ENCODE measurements at places on chromosomes 16 and 17.

DNA sequence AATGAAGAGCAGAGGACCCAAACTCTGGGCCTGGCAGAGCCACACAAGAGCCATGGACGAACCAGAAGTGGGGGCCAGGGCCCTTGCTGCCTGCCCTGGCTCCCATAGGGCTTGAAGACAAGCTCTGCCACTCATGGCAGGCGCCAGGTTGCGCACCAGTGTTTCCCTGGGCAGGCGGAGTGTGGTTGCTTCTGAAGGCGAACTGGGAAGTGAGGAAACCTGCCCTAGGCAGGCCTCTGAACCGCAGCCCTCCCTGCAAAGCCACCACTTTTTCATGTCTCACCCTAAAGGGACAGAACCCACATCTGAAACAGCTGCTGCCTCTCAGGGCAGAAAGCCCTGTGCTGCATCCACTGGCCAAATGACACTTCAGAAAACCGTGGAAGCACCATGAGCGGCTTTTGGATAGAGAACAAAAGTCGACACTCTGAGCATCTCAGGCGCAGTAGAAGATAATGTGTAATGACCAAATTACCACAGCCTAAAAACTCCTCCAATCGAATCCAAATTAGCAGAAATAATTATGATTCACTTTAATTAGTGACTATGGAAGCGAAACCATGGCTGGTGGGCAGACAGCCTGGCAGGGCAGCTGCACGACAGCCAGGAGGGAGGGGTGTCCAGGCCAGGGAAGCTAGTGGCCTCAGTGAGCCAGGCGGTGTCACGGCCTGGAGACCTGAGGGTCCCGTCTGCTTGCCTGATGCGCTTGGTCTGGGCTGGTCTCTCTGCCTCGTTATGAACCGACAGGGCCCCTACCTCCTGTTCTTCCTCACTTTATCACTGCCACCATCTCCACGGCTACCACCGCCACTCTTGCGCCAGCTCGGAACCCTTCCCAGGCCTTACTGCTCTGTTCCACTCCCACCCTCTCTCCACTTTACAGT lies 59.1 kb downstream of the PRMT7 start:
- DNase-seq = no peak

DNA sequence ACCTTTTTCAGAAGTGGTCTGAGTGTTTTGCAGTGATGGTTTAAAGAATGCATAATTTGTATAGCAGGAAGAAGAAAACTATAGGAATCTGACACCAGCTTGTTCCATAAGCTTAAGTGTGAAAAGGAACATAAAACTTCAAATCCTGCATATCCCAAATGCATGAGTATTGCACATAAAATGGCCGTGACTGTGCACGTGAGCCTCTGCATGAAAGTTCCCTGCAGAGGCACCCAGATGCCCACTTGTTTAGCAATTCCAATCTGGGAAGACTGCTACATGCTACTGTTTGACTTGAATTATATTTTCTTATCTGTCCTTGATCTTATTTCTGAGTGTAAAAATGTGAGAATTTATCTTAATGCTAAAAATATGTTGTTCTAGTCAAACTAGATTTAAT lies 21.5 kb downstream of the MARCHF10 start:
- DNase-seq = no peak

DNA sequence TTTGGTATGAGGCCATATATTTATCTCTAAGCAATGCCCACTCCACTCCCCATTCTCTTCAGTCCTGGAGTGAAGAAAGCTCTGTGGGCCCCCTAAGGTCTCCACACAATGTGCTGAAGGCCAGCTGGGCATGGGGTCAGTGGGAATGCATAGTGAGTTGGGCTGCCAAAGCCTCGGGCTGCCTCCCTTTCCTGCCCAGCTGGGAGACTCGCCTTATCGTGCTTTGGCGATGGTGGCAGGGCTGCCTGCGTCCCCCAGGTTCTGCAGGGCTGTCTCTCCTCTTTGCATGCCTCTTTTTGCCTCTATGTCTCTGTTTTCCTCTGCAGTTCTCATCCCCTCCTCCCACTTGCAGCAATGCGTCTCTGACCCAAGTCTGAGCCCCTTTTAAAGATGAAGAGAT lies 116.5 kb downstream of the CYLD start:
- DNase-seq = no peak

- DNase-seq = no peak
Measured at GRCh38 chr17:57447357-57447989, 191.2 kb downstream of the MSI2 start.

GRCh38 chr17:82031885-82032627 lies 578 bp downstream of the RAC3 start:
- DNase-seq = no peak

DNA sequence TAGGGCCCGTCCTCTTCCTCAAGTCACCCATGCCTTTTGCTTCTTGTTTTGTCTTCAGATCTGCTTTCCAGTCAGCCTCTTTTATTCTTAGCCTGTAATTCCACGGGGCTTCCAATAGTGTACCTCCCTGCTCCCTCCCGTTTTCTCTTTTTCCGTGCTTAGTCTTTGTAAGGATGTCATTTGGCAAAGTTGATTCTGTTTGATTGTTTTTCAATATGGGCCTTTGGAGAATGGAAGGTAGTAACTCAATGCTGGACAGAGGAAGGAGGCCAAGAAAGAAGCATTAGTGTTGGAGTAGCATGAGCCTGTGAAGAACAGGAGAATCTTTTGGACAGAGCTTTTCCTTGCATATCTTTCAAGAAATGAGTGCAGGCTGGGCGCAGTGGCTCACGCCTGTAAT lies 6.5 kb downstream of the WWP2 start:
- no peak for DNase-seq

DNA sequence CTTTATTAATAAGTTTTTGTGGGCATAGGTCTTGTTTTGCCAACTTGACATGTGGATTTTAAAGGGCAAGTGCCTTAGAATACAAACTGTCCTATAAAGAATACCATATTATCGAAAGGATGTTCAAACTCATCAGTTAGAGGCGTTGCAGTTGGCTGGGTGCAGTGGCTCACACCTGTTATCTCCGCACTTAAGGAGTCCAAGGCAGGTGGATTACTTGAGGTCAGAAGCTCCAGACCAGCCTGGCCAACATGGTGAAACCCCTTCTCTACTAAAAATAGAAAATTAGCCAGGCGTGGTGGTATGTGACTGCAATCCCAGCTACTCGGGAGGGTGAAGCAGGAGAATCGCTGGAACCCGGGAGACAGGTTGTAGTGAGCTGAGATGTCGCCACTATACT lies 472.0 kb downstream of the WWOX start:
- DNase-seq = no peak

GRCh38 chr17:10727192-10727591 lies 2.6 kb downstream of the TMEM220 start:
- no peak for DNase-seq
